ENCODE measurements at places on chromosomes 16 and 17.

GRCh38 chr17:56322991-56323390 is 169.7 kb downstream of the ANKFN1 start:
- H3K27me3 ChIP-seq: no peaks in the 10 kb centered on the region
- no peak for DNase-seq
- no peaks in the 10 kb centered on the region for H3K36me3 ChIP-seq
- H3K4me3 ChIP-seq: no peak overlapping the region
- H3K4me1 ChIP-seq: no peaks in the 10 kb centered on the region
- no peak overlapping the region for H3K27ac ChIP-seq

DNA sequence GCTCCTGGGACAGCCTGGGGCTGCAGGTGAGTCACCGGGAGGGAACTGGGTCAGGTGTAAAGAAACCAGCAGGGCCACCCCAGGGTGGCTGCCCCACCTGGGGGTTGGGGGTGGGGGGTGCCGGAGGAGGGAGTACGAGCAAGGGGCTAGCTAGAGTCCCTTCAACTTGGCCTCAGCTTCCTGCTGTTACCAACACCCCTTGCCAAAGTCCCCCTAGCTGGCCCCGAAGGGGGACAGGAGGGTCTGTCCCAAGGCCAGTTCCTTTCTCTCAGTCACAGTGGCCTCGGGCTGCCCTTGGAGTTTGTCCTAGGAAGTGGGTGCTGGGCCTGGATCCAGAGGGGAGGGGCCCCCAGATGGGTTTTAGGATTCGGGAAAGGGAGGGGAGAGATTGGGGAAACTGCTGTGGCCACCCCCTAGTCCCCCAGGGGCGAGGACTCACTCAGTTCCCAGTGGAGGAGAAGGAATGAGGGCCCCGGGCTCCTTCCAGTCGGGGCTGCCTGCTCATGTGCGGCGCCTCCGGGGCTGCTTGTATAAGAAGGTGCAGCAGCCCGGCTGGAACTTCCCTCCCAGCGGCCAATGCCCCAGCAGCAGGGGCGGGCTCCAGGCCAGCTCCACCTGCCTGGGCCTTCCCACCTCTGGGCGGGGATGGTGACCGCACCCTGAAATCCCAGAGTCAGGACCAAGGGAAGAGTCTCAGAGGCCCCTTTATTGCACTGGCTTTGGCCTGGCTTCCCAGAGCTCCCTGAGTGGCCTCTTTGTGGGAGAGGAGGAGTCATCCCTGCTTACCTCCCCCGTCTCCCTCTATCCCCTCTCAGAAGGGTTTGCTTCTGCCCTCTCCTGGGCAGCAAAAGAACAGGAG is 7.3 kb downstream of the ARHGAP27 start:
- H3K27me3 ChIP-seq: no peaks in the 10 kb centered on the region
- no peak overlapping the region for H3K4me3 ChIP-seq
- H3K36me3 ChIP-seq: no peaks in the 10 kb centered on the region
- H3K4me1 ChIP-seq: peaks cover 11% of the 10 kb centered on the region
- no peak overlapping the region for H3K27ac ChIP-seq

DNA sequence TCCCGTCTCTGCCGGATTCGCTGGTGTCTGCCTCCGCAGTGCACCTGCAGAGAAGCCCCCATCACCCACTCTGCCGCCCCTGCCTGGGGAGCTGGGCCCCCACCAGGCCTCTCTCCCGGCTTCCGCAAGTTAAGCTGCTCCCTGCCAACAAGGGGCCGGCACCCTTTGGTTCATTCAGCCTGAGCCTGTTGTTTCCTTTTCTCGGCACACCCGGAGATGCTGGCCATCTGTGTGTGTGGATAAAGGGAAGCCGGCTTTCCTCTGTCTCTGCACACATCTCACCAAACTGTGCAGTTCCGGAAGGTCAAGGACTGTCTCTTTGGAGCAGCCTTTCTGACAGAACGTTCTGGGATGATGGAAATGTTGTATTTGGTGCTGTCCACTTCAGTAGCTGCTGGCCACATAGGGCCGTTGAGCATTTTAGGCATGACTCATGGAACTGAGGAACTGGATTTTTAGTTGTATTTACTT is 6.8 kb downstream of the MAPK8IP3 start:
- no peak overlapping the region for H3K4me3 ChIP-seq
- H3K27me3 ChIP-seq: no peaks in the 10 kb centered on the region
- H3K27ac ChIP-seq: no peak overlapping the region
- peaks cover 20% of the 10 kb centered on the region for H3K36me3 ChIP-seq
- DNase-seq: no peak

DNA sequence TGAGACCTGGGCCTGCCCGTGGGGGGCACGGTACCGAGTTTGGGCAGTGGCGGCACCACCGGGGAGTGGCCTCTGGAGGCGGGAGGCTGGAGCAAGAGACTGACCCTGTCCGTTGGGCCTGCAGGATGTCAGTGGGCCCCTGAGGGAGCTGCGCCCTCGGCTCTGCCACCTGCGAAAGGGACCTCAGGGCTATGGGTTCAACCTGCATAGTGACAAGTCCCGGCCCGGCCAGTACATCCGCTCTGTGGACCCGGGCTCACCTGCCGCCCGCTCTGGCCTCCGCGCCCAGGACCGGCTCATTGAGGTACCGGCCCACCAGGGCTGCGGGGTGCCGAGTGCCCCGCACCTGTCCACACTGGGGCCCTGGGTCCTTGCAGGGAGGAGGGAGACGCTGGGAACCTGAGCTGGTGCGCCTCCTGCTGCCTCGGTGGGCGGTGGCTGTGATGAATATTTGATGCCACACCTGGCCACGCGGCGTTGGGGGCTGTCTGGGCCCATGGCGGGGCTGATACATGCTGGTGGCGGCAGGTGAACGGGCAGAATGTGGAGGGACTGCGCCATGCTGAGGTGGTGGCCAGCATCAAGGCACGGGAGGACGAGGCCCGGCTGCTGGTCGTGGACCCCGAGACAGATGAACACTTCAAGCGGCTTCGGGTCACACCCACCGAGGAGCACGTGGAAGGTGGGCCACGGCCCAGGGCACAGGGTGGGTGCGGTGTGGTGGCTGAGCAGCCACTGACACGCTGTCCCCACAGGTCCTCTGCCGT is 9.7 kb downstream of the NHERF2 start:
- no peak overlapping the region for H3K4me3 ChIP-seq
- no peaks in the 10 kb centered on the region for H3K4me1 ChIP-seq
- no peaks in the 10 kb centered on the region for H3K36me3 ChIP-seq
- H3K27ac ChIP-seq: no peak overlapping the region
- DNase-seq: no peak

DNA sequence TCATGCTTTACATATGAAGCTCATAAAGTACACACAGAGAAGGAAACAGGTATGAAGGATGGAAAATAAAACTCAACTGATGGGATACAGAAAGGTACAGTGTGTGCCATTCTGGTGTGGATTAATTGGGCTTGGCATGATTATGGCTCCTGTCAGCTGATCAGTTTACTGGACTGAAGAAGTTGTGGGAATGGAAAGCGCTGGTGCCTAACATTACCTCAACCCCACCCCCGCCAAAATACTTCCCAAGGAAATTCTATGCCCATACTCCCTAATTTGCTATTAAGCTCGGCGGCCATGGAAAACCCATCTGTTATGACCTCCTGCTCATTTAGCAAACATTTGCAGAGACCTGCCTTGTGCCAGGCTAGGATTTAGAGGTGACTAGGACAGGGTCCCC is 16.6 kb upstream of the PMFBP1 start:
- H3K4me1 ChIP-seq: no peaks in the 10 kb centered on the region
- H3K4me3 ChIP-seq: no peak overlapping the region
- no peak for DNase-seq
- H3K36me3 ChIP-seq: no peaks in the 10 kb centered on the region

GRCh38 chr17:72223866-72224291 is 103.1 kb downstream of the SOX9 start:
- H3K4me3 ChIP-seq: no peak overlapping the region
- H3K27me3 ChIP-seq: no peaks in the 10 kb centered on the region
- no peak for DNase-seq
- no peak overlapping the region for H3K27ac ChIP-seq
- H3K36me3 ChIP-seq: no peaks in the 10 kb centered on the region
- no peaks in the 10 kb centered on the region for H3K4me1 ChIP-seq

Measured in naive thymus-derived CD4-positive, alpha-beta T cell (primary cell).